Bronchial epithelial cell (primary cell): ENCODE measurements at places on chromosomes 1 and 21. TPM values are rescaled to one million over a fixed set of nuclear protein-coding genes. Genes with fewer than 3 reads are reported as not detected.

GJA8 gene
- total RNA-seq = not detected in 2 replicates

ZSWIM5 gene
- total RNA-seq = under 0.01 TPM in 2 replicates

GJA4 gene
- total RNA-seq = not detected in 2 replicates

DNA sequence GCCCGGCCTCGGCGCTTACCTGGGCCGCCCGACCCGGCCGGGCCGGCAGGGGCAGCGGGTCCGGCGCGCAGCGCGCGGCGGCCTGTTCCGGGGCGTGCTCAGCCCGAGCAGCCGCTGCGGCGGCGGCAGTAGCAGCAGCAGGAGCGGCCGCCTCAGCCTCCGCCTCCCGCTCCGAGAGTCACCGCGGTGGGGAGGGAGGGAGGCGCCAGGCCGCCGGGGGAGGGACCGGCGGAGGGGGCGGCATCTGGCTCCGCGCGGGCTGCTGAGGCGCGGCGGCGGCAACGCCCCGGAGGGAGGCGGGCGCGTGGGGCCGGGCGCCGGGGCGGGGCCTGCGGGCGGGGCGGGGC lies at the start of gene CTNNBIP1:
Gene CTNNBIP1 (minus strand): TSS at position 194 of the 347 bp plus-strand sequence. CDS start 38,205 bp downstream, outside the sequence.
- DNase-seq = no peak

- DNase-seq = no peak
These were observed 7.7 kb downstream of the TFF2 start for GRCh38 chr21:42343101-42343500.

CDA gene
- total RNA-seq = 0.79 and 1.4 TPM in 2 replicates

DNA sequence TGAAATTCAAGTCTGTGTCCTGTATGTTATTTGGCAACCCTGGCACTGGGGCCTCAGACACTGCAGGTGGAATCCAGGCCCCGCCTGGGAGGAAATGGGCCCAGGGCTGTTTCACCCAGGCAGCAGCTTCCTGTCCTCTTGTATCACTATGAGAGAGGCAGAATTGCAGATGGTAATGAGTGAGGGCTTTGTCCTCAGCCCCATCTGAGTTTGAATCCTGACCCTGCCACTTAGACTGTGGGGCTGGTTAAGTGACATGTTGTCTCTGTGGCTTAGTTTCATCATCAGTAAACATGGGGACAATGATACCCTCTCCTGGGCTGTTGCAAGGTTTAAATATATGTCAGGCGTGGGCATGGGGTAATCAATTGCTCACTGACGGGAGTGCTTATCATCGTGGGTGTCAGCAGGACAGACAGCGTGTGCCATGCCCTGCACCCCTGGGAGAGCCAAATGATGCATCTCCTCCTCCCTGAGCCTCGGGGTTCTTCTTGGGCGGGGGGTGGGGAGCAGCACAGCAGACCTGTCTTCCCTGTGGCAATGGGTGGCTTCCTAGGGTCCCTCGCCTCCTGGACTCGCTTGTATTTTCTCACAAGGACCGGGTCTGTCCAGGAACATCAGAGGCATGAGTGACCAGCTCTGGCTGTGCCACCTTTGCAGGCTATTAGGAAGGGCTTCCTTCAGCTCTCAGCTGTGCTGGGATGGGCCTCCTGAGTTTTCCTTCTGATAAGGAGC lies 42.1 kb downstream of the ARHGEF10L start:
- peak; percentile 29 for DNase-seq

- no peak for DNase-seq
These were observed 27.0 kb downstream of the NAV1 start for GRCh38 chr1:201565771-201566528.
